ENCODE measurements at places on chromosomes 2 and 18. TPM values are rescaled to one million over a fixed set of nuclear protein-coding genes. Genes with fewer than 3 reads are reported as not detected.

DNA sequence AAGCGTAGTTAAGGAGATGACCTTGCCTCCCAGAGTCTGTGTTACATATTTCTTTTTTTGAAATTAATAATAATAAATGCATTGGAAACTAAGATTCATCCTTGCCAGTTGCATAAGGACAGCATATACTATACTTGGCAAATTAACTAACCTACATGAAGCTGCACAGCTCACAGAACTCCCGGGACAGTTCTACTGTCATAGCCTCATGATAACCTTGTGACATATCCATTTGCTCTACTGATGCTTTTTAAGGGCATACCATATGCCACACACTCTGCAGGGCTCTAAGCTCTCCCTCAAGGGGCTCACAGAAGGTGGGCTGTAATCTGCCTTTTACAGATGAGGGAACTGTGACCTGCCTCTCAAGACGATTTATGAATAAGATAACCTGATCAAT is 3.8 kb downstream of the ITGB1BP1 start:
- no peak for DNase-seq

- DNase-seq, result peak; percentile 12
These were observed 135.8 kb upstream of the LTBP1 start for GRCh38 chr2:32810909-32811495.

Gene CCDC121
- 1.4 TPM for total RNA-seq

DNA sequence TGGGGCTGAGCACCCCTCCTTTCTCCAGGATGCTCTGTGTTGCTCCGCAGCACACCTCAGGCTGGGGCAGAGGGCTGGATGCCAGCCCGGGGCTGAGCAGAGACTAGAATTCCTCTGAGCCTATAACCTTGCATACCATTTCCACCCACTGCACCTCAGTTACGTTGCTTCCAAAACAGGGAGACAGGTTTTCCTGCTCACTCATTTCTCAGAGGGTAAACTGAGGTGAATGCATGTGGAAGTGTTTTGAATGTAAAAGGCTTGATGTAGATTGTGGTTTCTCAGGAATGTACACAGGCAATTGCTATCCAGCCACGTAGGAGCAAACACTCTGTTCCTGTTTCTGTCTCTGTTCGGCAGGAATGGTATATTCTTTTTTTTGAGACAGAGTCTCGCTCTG is 45.3 kb downstream of the EDAR start:
- DNase-seq, result no peak

GRCh38 chr2:174656676-174657176 is 59.1 kb upstream of the WIPF1 start:
- DNase-seq, result no peak

DNA sequence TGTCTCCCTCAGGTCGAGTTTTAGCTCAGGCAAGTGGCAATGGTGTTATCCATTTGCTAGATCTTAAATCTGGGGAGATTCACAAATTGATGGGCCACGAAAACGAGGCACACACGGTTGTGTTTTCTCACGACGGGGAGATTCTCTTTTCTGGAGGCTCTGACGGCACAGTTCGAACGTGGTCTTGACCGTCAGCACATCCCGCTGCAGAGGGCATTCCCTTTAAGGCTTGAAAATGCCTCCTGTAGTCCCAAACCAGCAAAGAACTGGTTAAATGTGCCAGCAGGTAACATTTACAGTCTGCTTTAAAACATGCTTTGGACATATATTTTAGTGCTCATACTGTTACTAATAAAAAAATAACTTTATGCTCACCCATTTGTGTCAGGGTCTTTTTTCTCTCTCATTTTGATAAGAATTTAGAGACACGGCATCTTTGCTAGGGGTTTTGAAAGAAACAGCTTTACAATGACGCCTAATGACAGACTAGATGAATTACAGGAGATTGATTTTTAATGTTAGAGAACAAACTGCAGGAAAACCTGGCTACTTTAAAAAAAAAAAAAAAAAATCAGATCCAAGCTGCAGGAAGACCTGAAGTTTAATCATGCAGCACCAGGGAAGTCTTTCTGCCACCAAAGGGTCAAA is 602 bp upstream of the VWC2L start:
- peak; percentile 8 for DNase-seq

DNA sequence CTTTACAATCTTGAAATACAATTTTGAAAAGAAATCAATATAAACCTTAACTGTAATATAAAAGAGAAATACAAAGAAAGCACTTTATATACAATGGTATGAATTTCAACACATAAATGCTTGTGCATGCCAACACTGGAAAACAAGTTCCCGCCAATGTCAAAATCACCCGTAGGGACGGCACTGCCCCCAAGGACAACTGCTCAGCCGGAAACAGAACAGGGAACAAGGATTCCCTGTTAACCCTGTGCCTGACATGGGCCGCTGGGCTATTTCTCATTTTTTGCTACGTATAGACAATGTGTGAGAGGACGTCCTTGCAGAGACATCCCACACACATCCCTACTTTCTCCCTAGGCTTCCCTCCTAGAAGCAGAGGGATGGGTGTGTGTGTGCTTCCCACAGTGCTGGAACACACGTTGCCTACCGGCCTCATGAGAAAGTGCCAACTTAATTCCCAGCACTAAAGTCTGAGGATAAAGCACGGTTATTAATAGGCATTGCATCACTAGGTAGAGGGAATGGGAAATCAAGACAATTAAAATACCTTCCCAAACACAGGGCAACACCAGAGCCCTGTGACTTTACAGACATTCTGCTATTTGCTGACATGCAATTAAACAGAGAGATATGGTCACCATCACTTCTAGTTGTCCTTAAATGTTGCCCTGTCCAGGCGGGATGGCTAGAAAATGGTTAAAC is 14.4 kb downstream of the AFG3L2 start:
- DNase-seq, result no peak

Gene FAM237A
- not detected for total RNA-seq

- peak; percentile 5 for DNase-seq
These were observed 111.1 kb downstream of the KLHL14 start for GRCh38 chr18:32661486-32662299.

GRCh38 chr2:20676353-20677215 is 9.6 kb downstream of the GDF7 start:
- DNase-seq, result no peak

Gene RAB12
- total RNA-seq, result 75.0 TPM
